Upper lobe of right lung (tissue), 1 donor: ENCODE measurements at places on chromosomes 11 and 22. TPM values are rescaled to one million over a fixed set of nuclear protein-coding genes. Genes with fewer than 3 reads are reported as not detected.

- no peak overlapping the region for H3K27ac ChIP-seq
- H3K4me3 ChIP-seq: no peak overlapping the region
- no peak for DNase-seq
Observed at GRCh38 chr22:42272431-42272999, 2.1 kb upstream of the TCF20 start.

- no peak overlapping the region for H3K27ac ChIP-seq
- peaks cover 3% of the 10 kb centered on the region for H3K4me1 ChIP-seq
- H3K4me3 ChIP-seq: no peak overlapping the region
Observed at GRCh38 chr11:77467993-77468392, 5.9 kb downstream of the PAK1 start.

GRCh38 chr11:73325036-73325981, 17.2 kb downstream of the ARHGEF17 start:
- H3K4me1 ChIP-seq: peaks cover 79% of the 10 kb centered on the region
- no peaks in the 10 kb centered on the region for H3K36me3 ChIP-seq
- DNase-seq: no peak
- peak overlapping the region; percentile 63 for H3K27ac ChIP-seq
- no peaks in the 10 kb centered on the region for H3K27me3 ChIP-seq

Gene ZNF280B
- 0.49 TPM for total RNA-seq

- no peaks in the 10 kb centered on the region for H3K27me3 ChIP-seq
- H3K4me3 ChIP-seq: peak overlapping the region; percentile 68
- H3K4me1 ChIP-seq: peaks cover 35% of the 10 kb centered on the region
Observed at GRCh38 chr11:63837739-63838138, 1.2 kb upstream of the MARK2 start.

Gene OR5A2
- total RNA-seq: not detected

Gene GGTLC3
- 13.1 TPM for total RNA-seq

DNA sequence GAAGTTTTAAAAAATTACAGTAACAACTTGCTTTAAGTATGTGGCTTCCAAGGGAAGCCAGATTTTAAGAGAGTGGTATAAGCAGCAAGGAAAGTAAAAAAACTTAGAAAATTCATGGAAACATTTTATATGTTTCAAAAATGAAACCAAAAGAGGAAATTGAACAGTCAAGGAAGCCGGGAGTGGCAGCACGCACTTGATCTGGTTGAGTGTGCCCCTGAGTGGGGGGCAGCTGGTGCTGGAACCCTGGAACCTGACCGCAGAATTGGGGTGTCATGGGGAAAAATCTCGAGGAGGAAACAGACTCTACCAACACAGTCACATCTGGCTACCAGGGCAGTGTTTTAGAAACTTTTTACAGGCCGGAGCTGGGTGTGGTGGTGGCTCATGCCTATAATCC, 14.0 kb downstream of the MICALL1 start:
- H3K4me1 ChIP-seq: no peaks in the 10 kb centered on the region
- H3K4me3 ChIP-seq: no peak overlapping the region
- peaks cover 14% of the 10 kb centered on the region for H3K36me3 ChIP-seq
- peak overlapping the region; percentile 13 for H3K27ac ChIP-seq
- no peaks in the 10 kb centered on the region for H3K27me3 ChIP-seq
- no peak for DNase-seq

GRCh38 chr11:34564406-34564805, 50.8 kb upstream of the ELF5 start:
- no peak overlapping the region for H3K27ac ChIP-seq
- no peaks in the 10 kb centered on the region for H3K27me3 ChIP-seq
- no peak for DNase-seq
- H3K4me3 ChIP-seq: no peak overlapping the region
- no peaks in the 10 kb centered on the region for H3K4me1 ChIP-seq

DNA sequence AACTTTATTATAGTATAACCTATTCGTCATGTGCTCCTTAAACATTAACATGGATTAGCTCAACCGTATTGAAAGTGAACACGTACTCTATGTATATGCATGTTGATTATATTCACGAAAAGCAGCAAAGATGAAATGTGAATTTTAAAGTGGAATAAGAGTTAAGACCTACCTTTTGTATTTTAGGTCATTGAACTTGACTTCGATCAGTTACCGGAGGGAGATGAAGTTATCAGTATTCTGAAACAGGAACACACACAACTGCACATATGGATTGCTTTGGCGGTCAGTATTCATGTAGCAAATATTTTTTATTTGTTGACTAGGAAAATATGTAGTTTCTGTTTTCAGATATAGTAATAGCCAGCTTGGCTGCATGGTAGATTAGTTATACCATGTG, 1.4 kb downstream of the CTR9 start:
- H3K4me1 ChIP-seq: peaks cover 10% of the 10 kb centered on the region
- peaks cover 5% of the 10 kb centered on the region for H3K36me3 ChIP-seq
- no peaks in the 10 kb centered on the region for H3K27me3 ChIP-seq
- H3K27ac ChIP-seq: no peak overlapping the region
- peak overlapping the region; percentile 71 for H3K4me3 ChIP-seq

GRCh38 chr11:65849366-65849765, 8.6 kb downstream of the CFL1 start:
- no peak overlapping the region for H3K27ac ChIP-seq
- no peaks in the 10 kb centered on the region for H3K27me3 ChIP-seq
- no peak for DNase-seq
- peaks cover 29% of the 10 kb centered on the region for H3K36me3 ChIP-seq
- no peaks in the 10 kb centered on the region for H3K4me1 ChIP-seq

Gene MED17
- total RNA-seq: 25.8 TPM

DNA sequence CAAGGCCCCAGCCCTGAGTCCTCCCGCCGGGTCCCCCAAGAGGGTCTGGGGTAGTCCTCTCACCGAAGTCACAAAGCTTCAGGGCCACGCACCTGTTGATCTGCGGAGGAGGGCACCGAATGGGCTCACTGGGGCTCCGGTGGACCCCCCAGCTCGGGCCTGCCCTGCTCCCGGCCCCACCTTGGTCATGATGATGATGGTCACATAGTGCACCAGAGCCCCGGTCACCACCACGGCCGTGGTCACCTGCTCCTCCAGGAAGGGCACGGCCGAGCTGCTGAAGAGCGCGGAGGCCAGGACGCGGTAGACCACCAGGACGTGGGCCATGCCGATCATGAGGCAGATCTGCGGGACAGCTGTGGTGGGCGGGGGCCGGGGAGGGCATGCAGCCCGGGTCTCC, 13.5 kb upstream of the SIGIRR start:
- no peaks in the 10 kb centered on the region for H3K36me3 ChIP-seq
- DNase-seq: no peak
- H3K4me1 ChIP-seq: no peaks in the 10 kb centered on the region
- H3K4me3 ChIP-seq: no peak overlapping the region
- no peak overlapping the region for H3K27ac ChIP-seq

GRCh38 chr22:44728761-44729324, 23.5 kb upstream of the ARHGAP8 start:
- H3K4me3 ChIP-seq: no peak overlapping the region
- no peaks in the 10 kb centered on the region for H3K36me3 ChIP-seq

DNA sequence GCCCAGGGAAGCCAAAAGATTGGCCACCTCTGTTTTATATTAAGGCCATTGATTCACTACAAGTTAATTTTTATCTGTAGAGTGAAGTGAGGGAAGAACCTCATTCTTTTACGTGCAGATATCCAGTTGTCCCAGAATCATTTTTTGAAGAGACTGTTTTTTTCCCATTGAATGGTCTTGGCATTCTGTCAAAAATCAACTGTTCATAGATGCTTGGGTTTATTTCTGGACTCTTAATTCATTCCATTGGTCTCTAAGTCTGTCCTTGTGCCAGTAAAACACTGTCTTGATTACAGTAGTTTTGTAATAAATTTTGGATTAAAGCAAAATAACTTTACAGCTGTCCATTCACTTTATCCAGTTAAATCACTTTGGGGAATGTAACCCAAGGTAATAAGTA, 26.8 kb downstream of the WBP2NL start:
- no peak for DNase-seq
- H3K4me1 ChIP-seq: no peaks in the 10 kb centered on the region
- H3K36me3 ChIP-seq: no peaks in the 10 kb centered on the region
- no peak overlapping the region for H3K4me3 ChIP-seq

Gene HEPHL1
- total RNA-seq: not detected

DNA sequence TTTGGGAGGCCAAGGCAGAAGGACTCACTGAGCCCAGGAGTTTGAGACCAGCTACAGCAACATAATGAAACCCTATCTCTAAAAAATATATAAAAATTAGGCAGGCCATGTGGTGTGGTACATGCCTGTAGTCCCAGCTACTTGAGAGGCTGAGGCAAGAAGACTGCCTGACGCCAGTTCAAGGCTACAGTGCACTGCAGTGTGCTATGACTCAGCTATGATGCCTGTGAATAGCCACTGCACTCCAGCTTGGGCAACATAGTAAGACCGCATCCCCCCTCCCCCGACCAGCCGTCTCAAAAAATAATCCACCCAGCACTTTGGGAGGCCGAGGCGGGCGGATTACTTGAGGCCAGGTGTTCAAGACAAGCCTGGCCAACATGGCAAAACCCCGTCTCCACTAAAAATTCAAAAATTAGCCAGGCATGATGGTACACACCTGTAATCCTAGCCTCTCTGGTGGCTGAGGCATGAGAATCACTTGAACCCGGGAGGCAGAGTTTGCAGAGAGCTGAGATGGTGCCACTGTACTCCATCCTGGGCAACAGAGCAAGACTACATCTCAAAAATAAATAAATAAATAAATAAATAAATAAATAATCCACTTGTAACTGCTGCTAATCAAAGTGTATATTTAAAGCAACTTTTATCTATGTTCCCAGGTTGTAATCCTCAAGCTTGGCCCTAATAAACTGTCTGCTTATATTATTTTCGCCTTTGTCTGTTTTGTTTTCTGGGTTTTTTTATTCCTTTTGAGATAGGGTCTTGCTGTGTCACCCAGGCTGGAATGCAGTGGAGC, 7.8 kb downstream of the HPS5 start:
- H3K27ac ChIP-seq: no peak overlapping the region
- no peak overlapping the region for H3K4me3 ChIP-seq
- H3K27me3 ChIP-seq: no peaks in the 10 kb centered on the region
- peaks cover 20% of the 10 kb centered on the region for H3K36me3 ChIP-seq

DNA sequence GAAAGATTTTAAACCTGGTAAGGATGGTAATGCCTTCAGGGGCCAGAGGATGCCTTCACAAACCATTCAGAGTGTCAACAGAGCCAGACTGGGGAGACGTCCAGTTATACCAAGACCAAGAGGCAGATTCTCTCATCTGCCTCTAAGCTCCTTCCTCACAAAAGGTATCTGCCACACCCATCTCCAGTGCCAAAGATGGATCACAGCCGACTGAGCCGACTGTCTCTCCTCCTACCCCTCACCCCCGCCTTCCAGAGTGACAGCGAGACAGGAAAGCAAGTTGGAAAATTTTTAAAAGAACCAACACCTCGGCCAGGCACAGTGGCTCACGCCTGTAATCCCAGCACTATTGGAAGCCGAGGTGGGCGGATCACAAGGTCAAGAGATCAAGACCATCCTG, 79.1 kb upstream of the AKIP1 start:
- no peak for DNase-seq
- H3K4me1 ChIP-seq: peaks cover 35% of the 10 kb centered on the region
- H3K36me3 ChIP-seq: no peaks in the 10 kb centered on the region
- peak overlapping the region; percentile 73 for H3K27ac ChIP-seq

- peak; percentile 92 for DNase-seq
- no peaks in the 10 kb centered on the region for H3K36me3 ChIP-seq
- no peaks in the 10 kb centered on the region for H3K4me1 ChIP-seq
Observed at GRCh38 chr22:41998361-41999261, at the start of gene WBP2NL. Gene WBP2NL (plus strand): TSS chr22:41998788. CDS start chr22:41998819, 31 bp downstream.

- no peaks in the 10 kb centered on the region for H3K4me1 ChIP-seq
- H3K4me3 ChIP-seq: no peak overlapping the region
- H3K36me3 ChIP-seq: no peaks in the 10 kb centered on the region
- DNase-seq: no peak
Observed at GRCh38 chr11:42571878-42572610, 739.8 kb upstream of the API5 start.

DNA sequence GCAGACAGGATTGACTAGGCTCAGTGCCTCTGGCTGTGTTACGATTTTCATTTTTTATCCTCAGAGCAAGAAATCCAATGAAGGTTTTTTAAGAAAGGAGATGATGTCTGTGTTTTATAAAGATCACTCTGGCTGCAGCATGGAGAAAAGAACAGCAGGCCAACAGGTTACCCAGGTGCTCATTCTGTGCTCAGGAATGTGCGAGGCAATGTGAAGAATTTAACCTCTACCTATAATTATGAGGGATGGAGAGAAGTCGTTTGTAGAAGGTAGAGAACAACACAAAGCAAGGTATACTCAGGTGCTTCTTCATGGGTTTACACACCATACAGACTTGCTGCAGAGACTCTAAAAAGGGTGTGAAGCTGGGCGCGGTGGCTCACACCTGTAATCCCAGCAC, 10.0 kb upstream of the RTCB start:
- H3K4me1 ChIP-seq: no peaks in the 10 kb centered on the region
- H3K27me3 ChIP-seq: peaks cover 14% of the 10 kb centered on the region
- H3K36me3 ChIP-seq: no peaks in the 10 kb centered on the region
- no peak overlapping the region for H3K4me3 ChIP-seq
- no peak for DNase-seq

DNA sequence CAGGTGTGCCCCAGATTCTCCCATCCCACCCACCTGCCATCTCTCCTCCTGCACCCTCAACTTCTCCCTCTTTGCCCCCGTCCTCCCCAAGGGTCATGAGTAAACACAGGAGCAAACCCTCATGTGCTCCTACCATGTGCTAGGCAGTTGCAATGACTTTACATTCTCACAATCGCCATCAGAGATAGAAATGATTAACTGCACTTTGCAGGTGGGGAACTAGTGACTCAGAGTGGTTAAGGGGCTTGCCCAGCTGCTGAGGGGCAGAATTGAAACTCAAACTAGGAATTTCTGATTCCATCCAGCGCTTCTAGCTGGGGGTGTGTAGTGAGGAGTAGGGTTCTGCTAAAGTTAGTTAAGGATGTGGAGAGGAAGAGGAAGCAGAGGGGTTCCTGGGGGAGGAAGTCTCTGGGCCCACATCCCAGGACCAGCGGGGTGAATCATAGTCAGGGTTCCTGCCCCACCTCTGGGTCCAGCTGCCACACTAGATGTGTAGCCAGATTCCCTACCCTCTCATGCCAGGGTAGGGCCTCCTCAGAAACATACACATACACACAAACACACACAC, 16.0 kb upstream of the PRG2 start:
- peaks cover 21% of the 10 kb centered on the region for H3K4me1 ChIP-seq
- H3K27ac ChIP-seq: peak overlapping the region; percentile 21
- H3K4me3 ChIP-seq: no peak overlapping the region
- no peak for DNase-seq
- peaks cover 46% of the 10 kb centered on the region for H3K36me3 ChIP-seq
- H3K27me3 ChIP-seq: no peaks in the 10 kb centered on the region

DNA sequence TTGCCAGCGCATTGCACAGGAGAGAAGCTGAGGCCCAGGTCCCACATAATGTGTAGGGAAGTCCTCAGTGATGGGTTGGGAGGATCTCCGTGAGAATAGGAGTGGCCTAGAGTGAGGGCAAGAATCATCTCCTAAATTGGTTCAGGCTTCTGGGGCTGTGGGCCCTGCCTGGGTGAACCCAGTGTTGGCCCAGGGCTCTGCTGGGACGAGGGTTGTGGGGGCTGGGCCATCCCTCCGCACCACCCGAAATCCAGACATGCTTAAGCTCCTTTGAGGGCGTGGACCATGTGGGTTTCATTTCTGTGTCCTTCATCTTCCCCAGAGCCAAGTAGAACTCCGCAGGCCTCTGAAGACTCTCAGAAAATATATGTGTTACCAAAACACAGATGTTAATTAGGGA, 3.7 kb downstream of the MICALL1 start:
- no peak for DNase-seq
- H3K36me3 ChIP-seq: peaks cover 6% of the 10 kb centered on the region
- no peak overlapping the region for H3K4me3 ChIP-seq
- H3K27ac ChIP-seq: no peak overlapping the region
